CD4-positive, CD25-positive, alpha-beta regulatory T cell (primary cell): ENCODE measurements at places on chromosomes 1 and 21. TPM values are rescaled to one million over a fixed set of nuclear protein-coding genes. Genes with fewer than 3 reads are reported as not detected.

The PRKCZ gene
- 42.7 TPM for total RNA-seq

The MANEAL gene
- total RNA-seq, result 0.69 TPM

DNA sequence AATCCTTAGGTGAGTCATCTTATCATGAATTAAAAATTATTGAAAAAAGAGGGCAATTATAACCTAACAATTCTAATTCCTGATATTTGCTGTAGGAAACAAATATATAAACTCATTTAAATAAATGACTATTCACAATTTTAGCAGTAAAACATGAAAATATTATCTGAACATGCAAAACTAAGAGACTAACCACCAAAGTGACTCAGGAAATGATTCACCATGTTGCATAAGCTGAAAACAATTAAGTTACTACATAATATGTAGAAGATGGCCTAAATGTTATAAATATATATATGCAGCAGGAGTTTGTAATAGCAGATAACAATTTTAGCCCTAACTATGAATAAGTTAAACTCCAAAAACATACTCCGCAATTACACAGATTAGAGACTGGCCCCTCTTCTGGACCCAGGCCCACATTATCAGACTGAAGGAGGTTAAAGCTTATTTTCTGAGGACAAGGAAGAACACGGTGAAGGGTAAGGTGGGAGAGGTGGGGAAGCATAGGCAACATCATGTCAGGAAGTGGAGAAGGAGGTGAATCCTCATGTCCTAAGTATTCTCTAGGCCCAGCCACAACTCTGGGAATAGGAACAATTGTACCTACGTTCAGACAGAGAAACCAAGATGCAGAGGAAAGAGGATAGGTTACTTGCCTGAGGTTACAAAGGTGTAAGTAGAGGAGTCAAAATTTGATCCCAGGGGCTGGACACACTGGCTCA is 15.6 kb upstream of the AIM2 start:
- no peaks in the 10 kb centered on the region for H3K36me3 ChIP-seq
- peaks cover 3% of the 10 kb centered on the region for H3K27me3 ChIP-seq
- DNase-seq, result peak; percentile 13
- H3K4me3 ChIP-seq, result no peak overlapping the region
- peak overlapping the region; percentile 25 for H3K27ac ChIP-seq
- no peaks in the 10 kb centered on the region for H3K4me1 ChIP-seq

- no peak for DNase-seq
These were observed 34.7 kb downstream of the CDCA8 start for GRCh38 chr1:37726751-37727585.

- peaks cover 3% of the 10 kb centered on the region for H3K27me3 ChIP-seq
- H3K4me3 ChIP-seq, result no peak overlapping the region
- H3K36me3 ChIP-seq, result no peaks in the 10 kb centered on the region
- no peak overlapping the region for H3K27ac ChIP-seq
These were observed 134.2 kb downstream of the SETD4 start for GRCh38 chr21:35926003-35926740.

GRCh38 chr1:53931523-53931922 is 14.0 kb downstream of the IFT25 start:
- H3K27ac ChIP-seq, result no peak overlapping the region
- H3K4me1 ChIP-seq, result no peaks in the 10 kb centered on the region
- no peak for DNase-seq

The KRTAP19-3 gene
- not detected for total RNA-seq

DNA sequence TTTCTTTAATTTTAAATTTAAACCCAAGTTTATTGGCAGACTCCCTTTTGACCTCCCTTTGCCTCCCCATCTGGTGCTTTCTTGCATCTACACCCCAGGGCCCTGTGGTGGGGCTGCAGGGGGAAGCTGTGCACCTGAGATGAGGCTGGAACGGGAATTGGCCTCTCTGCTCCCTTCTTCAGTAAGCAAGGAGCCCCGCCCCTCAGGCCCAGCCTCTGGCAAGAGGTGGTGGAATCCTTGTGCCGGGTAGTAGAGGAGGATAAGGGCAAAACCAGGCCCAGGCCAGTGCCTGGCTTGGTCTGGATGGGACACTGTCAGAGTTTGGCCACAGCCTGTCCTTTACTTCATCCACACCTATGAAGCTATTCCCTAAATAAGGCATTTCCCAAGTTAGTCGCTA is 25.1 kb downstream of the ATP8B2 start:
- peaks cover 77% of the 10 kb centered on the region for H3K4me1 ChIP-seq
- peak overlapping the region; percentile 55 for H3K27ac ChIP-seq

- no peaks in the 10 kb centered on the region for H3K27me3 ChIP-seq
- H3K4me1 ChIP-seq, result no peaks in the 10 kb centered on the region
- H3K27ac ChIP-seq, result no peak overlapping the region
- no peak for DNase-seq
- no peak overlapping the region for H3K4me3 ChIP-seq
These were observed 211.0 kb upstream of the PBX1 start for GRCh38 chr1:164347980-164348379.

DNA sequence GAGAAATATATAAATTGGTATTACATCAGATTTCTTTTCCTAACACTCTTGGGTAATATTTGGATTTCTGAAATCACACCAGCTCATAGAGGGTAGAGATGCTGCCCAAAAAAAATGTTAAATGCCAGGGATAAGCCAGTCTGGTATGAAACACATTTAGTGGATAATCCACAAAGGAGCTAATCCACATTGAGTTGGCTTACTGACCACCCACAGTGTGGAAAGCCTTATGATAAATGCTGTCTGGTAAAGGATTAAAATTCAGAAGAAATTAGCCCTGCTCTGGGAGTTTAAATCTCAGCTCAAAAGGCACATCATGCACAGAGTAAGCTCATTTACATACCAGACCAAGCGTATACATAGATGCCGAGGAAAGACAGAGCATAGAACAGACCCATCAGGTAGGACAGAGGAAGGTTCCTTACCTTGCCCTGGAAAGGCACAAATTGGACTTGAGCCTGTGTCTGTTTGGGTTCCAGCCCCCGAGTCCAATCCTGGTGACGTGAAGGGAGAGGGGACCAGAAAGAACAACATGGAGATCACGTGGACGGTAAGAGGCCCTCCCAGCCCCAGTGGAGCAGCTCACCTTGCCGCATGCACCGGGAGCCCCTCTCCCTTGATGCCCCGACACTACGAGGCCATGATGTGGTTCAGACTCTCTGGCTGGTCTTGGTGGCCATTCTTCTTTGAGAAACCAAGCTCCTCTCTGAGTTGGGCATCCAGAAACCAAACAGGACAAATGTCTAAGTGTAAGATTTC is 62.9 kb upstream of the CNTN2 start:
- no peaks in the 10 kb centered on the region for H3K4me1 ChIP-seq
- no peak for DNase-seq
- H3K27me3 ChIP-seq, result no peaks in the 10 kb centered on the region
- H3K36me3 ChIP-seq, result no peaks in the 10 kb centered on the region
- no peak overlapping the region for H3K27ac ChIP-seq

DNA sequence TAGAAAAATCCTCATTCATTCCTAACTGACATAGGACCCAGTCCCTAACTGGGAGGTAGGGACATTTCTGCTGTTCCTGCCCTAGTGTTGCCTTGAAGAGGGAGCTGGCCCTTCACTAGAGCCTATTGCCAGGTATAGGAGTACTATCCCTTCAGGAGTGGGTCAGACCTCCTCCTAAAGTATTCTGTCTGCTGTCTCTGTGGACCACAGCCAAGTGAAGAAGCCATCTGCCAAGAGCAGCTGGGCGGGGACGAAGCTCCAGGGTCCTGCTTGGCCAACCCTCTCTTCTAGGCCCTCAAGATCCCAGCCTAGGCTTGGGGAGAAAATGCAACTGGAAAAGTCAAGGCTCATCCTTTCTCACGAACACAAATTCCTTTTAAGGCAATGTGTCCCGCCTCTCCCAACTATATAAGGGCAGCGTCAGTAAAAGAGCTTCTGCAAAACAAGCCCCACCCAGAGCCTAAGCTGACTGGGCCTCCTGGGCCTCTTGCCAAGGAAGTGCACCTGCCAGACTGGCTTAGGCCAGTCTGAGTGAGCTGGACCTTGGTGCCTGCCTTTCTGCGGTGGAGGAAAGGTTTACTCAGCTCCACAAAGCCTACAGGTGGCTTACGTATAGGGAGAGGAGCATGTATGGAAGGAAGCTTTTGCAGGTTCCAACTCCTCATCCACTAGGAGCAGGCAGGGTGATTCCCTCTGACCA is 638 bp upstream of the TUFT1 start:
- peak; percentile 86 for DNase-seq
- H3K27me3 ChIP-seq, result peaks cover 3% of the 10 kb centered on the region
- peak overlapping the region; percentile 72 for H3K4me3 ChIP-seq

The KPRP gene
- not detected for total RNA-seq

The PLA2G2F gene
- not detected for total RNA-seq

The MTR gene
- total RNA-seq, result 44.5 TPM

DNA sequence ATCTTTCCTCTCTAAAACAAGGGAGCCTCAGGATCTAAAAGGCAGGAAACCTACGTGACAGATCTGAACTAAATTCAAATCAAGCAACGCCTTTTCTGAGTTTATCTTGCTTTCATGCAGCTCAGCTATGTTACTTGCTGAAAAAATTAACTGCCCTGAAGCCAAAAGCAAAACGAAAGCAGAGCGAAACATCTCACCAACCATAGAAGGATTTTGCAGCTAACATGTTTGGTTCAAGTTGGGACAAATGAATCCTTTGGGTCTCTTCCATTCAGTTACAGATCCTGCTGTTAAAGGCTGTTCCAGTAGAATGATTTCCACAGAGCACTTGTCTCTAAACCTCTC is 482 bp downstream of the SLC2A5 start:
- H3K27ac ChIP-seq, result no peak overlapping the region
- no peaks in the 10 kb centered on the region for H3K36me3 ChIP-seq
- H3K4me3 ChIP-seq, result no peak overlapping the region
- H3K27me3 ChIP-seq, result no peaks in the 10 kb centered on the region

GRCh38 chr1:156868341-156868740 is 7.7 kb downstream of the NTRK1 start:
- H3K4me1 ChIP-seq, result peaks cover 11% of the 10 kb centered on the region
- no peak overlapping the region for H3K27ac ChIP-seq
- H3K36me3 ChIP-seq, result no peaks in the 10 kb centered on the region
- no peak overlapping the region for H3K4me3 ChIP-seq
- no peak for DNase-seq

- DNase-seq, result no peak
- H3K36me3 ChIP-seq, result peaks cover 3% of the 10 kb centered on the region
- H3K27ac ChIP-seq, result peak overlapping the region; percentile 60
- peaks cover 71% of the 10 kb centered on the region for H3K4me1 ChIP-seq
These were observed 1.8 kb downstream of the THEM4 start for GRCh38 chr1:151907363-151908139.

The MYBPH gene
- total RNA-seq, result not detected

The ADAMTS4 gene
- 5.3 TPM for total RNA-seq

The KLHL12 gene
- total RNA-seq, result 16.5 TPM

The TNFAIP8L2 gene
- 4.3 TPM for total RNA-seq

DNA sequence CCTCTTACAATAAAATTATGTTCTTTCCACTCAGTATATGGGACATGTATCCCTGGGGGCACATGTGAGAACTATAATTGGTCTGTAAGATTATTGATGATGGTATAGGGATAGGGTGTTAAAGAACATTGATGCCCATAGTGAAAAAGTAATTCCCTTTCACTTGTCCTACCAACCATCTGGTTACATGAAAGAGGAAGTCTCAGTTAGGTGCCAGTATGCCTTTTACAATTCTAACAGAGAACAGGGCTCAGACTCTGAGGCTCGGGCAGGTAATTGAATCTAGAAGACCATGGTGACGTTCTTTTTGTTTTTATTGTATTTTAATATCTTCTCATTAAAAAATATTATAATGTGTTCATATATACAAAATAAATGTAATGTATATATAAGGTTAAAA is 113.6 kb downstream of the FGGY start:
- no peak overlapping the region for H3K4me3 ChIP-seq
- DNase-seq, result no peak
- no peaks in the 10 kb centered on the region for H3K27me3 ChIP-seq
- no peaks in the 10 kb centered on the region for H3K4me1 ChIP-seq
- H3K27ac ChIP-seq, result no peak overlapping the region

GRCh38 chr1:59900640-59901039 is 25.9 kb downstream of the CYP2J2 start:
- no peak overlapping the region for H3K27ac ChIP-seq
- no peak overlapping the region for H3K4me3 ChIP-seq
- H3K4me1 ChIP-seq, result no peaks in the 10 kb centered on the region
- H3K27me3 ChIP-seq, result no peaks in the 10 kb centered on the region

The DNAI4 gene
- total RNA-seq, result 3.2 TPM

The CENPS gene
- 4.9 TPM for total RNA-seq

- H3K4me1 ChIP-seq, result no peaks in the 10 kb centered on the region
- no peak overlapping the region for H3K27ac ChIP-seq
- no peak for DNase-seq
- H3K4me3 ChIP-seq, result no peak overlapping the region
These were observed 77.2 kb upstream of the PPP2R5A start for GRCh38 chr1:212207822-212208520.

DNA sequence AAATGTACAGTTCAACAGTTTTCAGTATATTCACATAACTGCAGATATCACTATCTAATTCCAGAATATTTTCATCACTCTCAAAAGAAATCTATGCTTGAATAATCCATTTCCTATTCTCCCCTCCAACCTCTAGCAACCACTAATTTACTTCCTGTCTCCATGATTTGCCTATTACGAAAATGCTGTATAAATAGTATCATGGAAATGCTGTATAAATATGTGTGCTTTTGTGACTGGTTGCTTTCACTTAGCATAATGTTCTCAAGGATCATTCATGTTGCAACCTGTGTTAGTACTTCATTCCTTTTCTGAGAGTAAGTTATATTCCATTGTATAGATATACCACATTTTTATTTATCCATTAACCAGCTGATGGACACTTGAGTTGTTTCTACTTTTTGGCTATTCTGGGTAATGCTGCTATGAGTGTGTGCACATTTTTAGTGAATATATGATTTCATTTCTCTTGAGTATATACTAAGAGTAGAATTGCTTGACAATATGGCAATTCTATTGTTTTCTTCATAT is 115.6 kb downstream of the TNFSF18 start:
- H3K27ac ChIP-seq, result no peak overlapping the region
- no peak overlapping the region for H3K4me3 ChIP-seq
- H3K4me1 ChIP-seq, result peaks cover 5% of the 10 kb centered on the region
- H3K27me3 ChIP-seq, result no peaks in the 10 kb centered on the region
- no peaks in the 10 kb centered on the region for H3K36me3 ChIP-seq

DNA sequence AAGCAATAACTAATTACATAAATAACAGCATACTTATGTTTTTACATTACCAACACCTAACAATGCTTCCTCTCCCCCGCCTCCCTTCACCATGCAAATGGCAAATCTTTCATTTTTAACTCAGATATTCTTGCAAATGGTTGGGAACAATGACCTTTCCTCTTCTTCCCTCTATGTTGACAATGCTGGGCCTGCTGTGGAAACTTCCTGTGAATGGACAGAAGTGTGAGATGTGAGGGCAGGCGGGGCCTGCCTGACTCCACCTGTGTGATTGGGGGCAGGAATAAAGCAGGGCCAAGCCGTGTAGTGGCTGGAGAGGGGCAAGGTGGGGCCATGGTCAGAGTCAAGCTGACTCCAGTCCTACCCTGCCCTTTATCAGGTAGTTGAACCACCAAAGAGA is 289.6 kb downstream of the RPS6KC1 start:
- no peak overlapping the region for H3K4me3 ChIP-seq
- DNase-seq, result no peak
- no peaks in the 10 kb centered on the region for H3K27me3 ChIP-seq
- no peaks in the 10 kb centered on the region for H3K4me1 ChIP-seq
- H3K27ac ChIP-seq, result no peak overlapping the region
- H3K36me3 ChIP-seq, result no peaks in the 10 kb centered on the region
